ENCODE measurements at places on chromosomes 3 and 15. TPM values are rescaled to one million over a fixed set of nuclear protein-coding genes. Genes with fewer than 3 reads are reported as not detected.

The SNURF gene
- 11.8 TPM for total RNA-seq

The CHCHD4 gene
- total RNA-seq = 33.5 TPM

The STRIT1 gene
- total RNA-seq = not detected

The MEF2A gene
- total RNA-seq = 26.4 TPM

The PLCB2 gene
- total RNA-seq = 5.6 TPM

The OCA2 gene
- total RNA-seq = not detected

The DUOXA1 gene
- total RNA-seq = 1.1 TPM

The GHSR gene
- not detected for total RNA-seq

The DIS3L gene
- total RNA-seq = 13.6 TPM

The GXYLT2 gene
- total RNA-seq = 10.7 TPM

The SHF gene
- 43.2 TPM for total RNA-seq

The IL17RE gene
- total RNA-seq = 2.3 TPM

The MYRIP gene
- not detected for total RNA-seq

The CCDC14 gene
- total RNA-seq = 81.0 TPM

The HCLS1 gene
- total RNA-seq = 96.9 TPM

The MYZAP gene
- not detected for total RNA-seq

The FANCI gene
- total RNA-seq = 163 TPM

The XIRP1 gene
- not detected for total RNA-seq

The GRAMD1C gene
- 4.5 TPM for total RNA-seq

The IQCH gene
- total RNA-seq = 2.5 TPM

The RTP4 gene
- not detected for total RNA-seq

The CATSPER2 gene
- 2.9 TPM for total RNA-seq

The SNX22 gene
- total RNA-seq = 2.7 TPM

The PSMD2 gene
- total RNA-seq = 622 TPM

The GNAT1 gene
- not detected for total RNA-seq

The TGM5 gene
- not detected for total RNA-seq

The GUCA1C gene
- not detected for total RNA-seq

Measured in A673 (cell line).